Fibroblast of skin of right quadriceps (primary cell): ENCODE measurements at places on chromosomes 4 and X.
A peak's percentile ranks its signal among the peaks of the same experiment; 100 is the strongest.

DNA sequence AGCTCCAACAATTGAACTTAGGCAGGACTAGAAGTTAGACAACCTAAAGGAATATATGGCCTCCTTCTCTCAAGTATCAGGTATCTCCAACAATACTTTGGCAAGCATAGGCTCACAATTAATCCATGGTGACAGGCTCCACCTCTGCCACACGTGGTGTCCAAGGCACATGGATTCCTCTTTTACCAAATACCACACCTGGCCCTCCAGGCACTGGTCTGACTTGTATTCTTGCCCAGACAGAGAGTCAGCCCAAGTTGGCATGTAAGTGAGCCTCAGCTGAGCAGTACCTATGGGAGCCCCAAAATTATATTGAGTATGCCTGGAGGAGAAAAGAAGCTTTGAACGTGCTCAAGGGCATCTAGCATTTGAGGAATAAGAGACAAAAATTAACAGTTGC lies 19.6 kb downstream of the SRPX2 start:
- DNase-seq, result no peak

- no peak for DNase-seq
Observed at GRCh38 chr4:143225167-143225566, 40.5 kb downstream of the USP38 start.

- DNase-seq, result peak; percentile 48
Observed at GRCh38 chrX:123899701-123900100, 39.8 kb downstream of the XIAP start.

DNA sequence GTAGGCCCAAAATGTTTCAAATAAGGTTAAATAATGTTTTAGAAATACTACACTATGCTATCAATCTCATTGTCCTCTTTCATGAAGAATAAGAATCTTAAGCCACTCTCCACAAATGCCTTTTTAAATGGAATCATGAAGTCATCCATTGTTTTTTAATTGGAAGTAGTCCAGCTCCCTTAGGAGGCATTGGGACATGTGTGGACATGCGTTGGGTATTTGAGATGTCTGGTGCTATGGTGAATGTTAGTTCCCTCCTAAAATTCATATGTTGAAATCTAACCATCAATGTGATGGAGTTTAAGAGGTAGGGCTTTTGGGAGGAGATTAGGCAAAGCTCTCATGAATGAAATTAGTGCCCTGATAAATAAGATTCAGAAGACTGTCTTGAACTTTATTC lies 289.0 kb downstream of the C4orf33 start:
- DNase-seq, result no peak

DNA sequence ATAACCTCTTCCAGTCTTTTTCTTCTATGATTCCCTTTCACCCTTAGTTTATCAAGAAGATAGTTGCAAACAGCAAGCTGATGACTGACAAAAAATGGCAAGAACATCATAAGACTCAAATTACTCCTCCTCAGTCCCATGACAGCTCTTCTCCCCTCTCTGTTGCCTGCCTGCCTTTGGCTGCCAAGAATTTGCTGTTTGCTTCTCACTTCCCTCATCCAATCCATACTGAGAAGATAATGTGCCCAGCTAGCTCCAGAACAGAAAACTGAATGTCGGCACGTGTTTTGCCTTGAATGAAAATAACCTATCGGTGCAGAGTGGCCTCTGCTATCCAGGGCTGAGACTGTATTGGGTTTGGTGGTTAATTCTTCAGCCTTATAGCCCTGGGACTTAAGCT lies 192.1 kb downstream of the PPARGC1A start:
- DNase-seq, result no peak
